ENCODE measurements at places on chromosomes 12 and 14. TPM values are rescaled to one million over a fixed set of nuclear protein-coding genes. Genes with fewer than 3 reads are reported as not detected.

The GZMH gene
- total RNA-seq = not detected

The GALNT16 gene
- total RNA-seq = 3.6 TPM

The AACS gene
- 15.2 TPM for total RNA-seq

The CELA1 gene
- total RNA-seq = not detected

The DPPA3 gene
- total RNA-seq = not detected

The PPP1R1A gene
- total RNA-seq = 0.08 TPM

The SLC5A8 gene
- total RNA-seq = not detected

The TMED10 gene
- total RNA-seq = 275 TPM

The PTPRR gene
- total RNA-seq = 0.27 TPM
